Lower lobe of right lung (tissue), 2 donors: ENCODE measurements at places on chromosomes 6 and 20.
A peak's percentile ranks its signal among the peaks of the same experiment; 100 is the strongest.

DNA sequence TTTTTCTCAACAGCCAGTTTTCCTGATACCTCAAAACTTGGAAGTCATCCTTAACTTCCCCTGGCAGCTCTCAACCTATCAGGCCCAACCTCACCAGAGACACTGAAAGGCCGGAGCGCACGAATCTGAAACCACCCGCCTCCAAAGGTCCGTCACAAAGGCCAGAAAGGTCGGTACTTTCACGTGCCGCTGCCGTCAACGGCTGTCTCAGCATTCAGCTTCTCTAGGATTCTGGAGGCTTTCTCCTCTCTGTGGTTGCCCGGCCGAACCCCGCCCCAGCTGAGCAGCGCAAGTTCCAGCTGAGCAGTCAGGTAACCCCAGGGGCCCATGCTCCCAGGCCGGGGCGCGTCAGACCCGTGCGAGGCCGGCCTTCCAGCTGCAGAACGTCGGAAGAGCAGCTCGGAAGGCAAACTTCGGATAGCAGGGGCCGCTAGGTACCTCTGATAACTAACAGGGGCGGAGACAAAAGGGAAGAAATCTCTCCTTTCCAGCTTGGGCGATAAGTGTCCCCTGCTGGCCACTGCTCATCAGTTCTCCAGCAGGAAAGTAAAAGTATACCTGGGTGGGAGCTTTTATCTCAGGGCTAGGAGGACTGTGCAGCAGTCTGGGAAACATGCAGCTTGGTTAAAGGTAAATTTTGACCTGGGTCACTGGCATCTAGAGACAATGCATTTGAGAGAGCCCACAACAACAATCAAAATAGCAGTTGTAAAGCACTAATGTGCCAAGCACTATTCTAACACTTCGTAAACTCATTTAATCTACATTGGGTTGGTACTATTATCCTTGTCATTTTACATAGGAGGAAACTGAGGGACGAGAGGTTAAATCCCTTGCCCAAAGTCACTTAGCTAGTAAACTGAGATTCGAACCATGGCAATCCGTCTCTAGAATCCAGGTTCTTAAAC lies 16.1 kb downstream of the ZSCAN12 start:
- DNase-seq = peak; percentile 92

- DNase-seq = no peak
Measured at GRCh38 chr6:116550796-116551195, 2.8 kb upstream of the CALHM4 start.

- no peak for DNase-seq
Measured at GRCh38 chr6:103797738-103798137, 1062.0 kb downstream of the HACE1 start.

GRCh38 chr6:6916598-6916997 lies 191.2 kb upstream of the RREB1 start:
- DNase-seq = no peak

GRCh38 chr6:18436341-18436740 lies 49.2 kb downstream of the RNF144B start:
- DNase-seq = no peak

- DNase-seq = peak; percentile 19
Measured at GRCh38 chr6:41653691-41654090, 15.4 kb downstream of the MDFI start.

- DNase-seq = no peak
Measured at GRCh38 chr6:133099573-133099972, 141.6 kb upstream of the EYA4 start.

DNA sequence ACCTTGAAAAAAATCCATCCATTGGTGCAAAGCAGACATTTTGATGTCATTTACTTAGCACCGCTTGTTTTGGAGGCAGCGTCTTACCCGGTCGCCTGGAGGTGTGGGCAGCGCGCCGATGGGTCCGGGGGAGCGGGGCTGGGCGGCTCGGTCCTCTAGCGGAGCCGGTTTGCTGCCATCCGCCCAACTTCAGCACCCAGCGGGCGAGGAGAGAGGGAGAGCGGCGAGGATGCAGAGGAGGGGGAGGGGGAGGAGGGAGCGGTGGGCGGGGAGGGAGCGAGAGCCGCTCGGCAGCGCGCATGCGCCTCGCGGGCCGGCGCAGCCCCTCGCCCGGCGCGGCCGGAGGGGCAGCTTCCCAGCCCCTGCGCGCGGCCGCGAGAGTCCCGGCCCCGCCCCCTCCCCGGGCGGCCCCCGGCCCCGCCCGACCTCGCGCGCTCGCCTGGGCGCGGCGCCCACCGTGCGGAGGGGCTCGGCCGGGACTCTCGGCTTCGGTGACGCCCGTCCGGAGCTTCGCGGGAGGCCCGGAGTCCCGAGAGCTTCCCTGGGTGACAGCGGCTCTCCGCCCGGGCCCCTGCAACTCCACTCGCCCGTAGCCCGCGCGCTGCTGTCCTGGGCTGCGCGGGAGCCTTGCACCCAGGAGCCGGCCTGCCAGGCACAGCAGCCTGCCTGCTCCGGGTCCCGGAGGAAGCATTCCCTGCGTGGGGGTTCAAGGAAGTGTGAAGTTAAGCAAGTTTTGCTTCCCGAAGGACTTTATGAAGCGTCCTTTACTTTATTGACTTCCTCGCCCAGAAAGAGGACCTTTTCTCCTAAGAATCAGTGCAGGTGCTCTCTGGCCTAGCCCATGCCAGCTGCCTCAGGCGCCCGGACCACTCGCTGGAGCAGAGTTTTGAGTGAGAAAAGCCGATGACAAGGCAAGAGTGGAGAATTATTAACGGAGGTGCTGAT lies at the start of gene RGS17:
Gene RGS17 (minus strand): TSS at position 246 of the 945 bp plus-strand sequence. CDS start 87,264 bp downstream, outside the sequence.
- peak; percentile 59 for DNase-seq

DNA sequence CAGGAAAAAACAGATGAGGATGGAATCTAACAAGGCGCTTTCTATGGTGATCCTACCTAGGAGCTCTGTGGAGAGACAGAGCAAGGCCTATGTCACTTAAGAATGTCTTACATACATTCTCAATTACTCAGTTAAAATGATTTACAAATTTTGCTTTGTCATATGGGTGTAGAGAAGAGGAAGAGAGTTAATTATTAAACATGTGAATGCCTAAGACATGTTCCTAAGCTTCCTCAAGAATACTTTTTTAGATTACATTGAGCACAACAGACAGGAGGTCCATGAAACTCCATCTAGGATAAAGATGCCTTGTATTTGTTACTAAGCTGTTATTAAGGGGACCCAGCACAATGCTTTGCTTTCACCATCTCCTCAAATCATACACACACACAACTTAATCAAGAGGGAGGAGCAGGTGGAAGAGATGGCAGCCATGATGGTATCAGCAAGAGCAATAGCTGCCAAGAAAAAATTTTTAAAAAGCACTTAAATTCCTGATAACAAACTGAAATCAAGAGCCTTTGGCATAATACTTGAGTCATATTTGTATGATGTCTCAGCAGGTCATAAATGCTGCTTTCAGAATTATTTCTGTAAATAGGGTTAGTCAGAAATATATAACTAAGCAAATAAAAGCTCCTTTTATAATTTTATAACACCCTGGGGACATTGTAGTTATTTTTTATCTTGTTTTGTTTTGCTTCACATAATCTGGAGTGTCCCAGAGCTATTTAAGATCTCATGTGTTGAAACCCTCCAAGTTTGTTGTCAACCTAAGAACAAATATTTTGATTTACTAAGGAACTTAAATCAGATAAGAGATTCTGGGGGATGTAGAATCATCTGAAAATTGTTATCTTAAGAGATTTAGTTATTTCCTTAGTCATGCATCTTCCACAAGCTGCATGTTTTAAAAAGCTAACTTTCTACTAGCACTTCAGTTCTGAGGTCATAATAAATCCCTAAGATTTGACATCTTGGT lies 70.0 kb upstream of the CD2AP start:
- no peak for DNase-seq

- no peak for DNase-seq
Measured at GRCh38 chr20:48852609-48853008, 24.8 kb upstream of the PREX1 start.

DNA sequence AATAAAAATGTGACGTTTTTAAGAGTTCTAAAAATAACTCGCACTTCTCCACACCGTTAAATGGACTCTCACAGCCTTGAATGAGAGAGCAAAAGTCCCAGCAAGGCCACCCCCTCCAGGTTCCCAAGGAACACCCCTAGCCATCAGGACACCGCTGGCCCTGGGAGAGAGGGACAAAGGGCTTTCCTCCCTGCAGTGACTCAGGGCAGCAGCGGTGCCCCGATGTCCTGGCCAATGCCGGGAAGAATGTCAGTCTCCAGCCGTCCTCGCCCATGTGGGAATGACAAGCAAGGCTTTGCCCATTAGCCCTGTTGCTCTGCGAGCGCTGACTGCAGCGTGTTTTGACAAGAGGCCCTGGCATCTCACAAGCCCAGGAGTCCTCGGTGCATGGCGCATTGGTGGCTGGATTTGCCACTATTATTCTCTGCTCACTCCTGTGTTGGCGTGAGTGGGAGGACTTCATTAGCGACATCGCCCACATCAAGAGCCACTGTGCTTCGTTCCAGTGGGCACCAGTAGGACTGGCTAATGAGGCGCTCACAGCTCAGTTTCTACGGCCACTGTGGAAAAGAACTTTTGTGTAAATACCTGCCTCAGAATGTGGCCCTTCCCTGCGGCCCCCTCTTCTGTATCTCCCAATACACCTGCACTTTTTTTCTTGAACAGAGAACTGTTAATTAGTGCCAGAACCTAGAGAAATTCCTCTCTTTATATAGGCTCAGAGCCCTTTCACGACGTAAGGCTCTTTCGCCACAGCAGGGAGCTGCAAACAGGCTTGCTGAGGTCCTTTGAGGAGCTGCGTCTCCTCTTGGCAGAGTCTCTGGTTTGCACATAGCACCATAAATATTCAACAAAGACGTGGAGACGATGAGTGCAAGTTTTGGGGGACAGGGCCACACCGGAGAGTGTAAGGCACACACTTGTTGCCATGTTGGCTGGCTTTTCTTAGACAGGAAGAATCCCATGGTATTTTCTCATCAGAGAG lies 336.6 kb downstream of the TAF4 start:
- peak; percentile 39 for DNase-seq

DNA sequence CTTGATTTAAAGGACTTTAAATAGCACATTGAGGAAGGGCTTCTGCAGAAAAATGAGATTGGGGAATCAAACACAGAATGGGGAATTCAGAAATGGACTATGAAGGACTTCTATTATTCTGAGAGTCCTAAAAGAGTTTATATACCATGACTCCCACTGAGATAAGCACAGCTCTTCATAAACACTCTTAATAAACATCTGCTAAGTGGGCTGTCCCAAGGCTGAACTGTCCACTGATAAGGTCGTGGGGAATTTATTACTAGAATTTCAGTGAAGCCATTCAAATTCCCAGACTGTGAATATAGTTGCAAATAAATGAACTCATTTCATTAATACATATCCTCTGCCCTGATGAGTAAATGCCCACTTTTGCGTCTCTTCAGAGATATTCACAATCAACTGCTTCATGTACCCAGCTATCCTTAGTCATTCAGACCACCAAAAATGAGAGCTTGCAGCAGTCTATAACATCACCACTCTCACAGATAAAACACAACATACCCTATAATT lies 468.2 kb upstream of the RUNX2 start:
- no peak for DNase-seq

DNA sequence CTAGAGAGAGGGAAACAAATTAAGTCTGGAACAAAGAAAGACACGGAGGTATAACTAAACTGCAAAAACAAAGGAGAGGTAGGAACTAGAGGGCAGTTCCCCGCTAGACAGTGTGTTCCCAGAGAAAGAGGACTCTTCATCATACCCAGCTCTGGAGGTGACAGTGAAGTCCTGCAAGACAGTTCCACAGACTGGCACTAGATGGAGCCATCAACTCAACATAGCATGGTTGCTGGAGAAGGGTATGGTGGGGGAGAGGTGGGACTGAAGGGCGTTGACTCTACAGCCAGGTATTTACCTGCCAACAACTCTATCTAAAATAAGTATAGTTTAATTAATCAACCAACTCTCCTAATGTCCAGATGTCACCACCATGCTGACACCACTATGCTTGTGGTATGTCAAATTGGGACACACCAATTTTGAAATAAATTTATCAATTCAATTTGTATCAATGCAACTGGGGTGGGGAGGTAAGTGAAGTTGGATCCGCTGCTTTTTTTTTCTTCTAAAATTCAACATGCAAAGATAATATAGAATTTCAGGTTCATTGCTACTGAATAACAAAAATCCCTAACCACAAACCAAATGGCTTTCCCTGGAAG lies 9.7 kb downstream of the BACH2 start:
- DNase-seq = no peak

- DNase-seq = no peak
Measured at GRCh38 chr20:49207076-49207475, 12.1 kb upstream of the DDX27 start.

DNA sequence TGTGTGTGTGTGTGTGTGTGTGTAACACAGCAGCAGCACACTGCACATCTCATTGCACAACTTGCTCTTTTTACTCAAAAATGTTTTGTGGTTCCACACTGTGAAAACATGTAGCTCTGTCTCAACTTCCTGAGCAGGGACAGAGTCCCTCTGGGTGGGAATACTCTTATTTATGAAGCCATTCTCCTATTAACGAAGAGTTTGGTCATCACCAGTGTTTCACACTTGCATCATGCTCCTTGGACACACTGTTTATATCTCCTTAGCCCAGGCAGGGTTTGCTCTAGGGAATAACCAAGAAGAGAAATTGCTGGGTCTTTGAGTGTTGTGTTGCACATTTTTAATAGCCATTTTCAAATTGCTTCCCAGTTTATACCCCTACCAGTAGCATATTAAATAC lies 53.6 kb downstream of the ZNF831 start:
- no peak for DNase-seq

GRCh38 chr6:135938576-135939207 lies 87.2 kb downstream of the PDE7B start:
- no peak for DNase-seq

DNA sequence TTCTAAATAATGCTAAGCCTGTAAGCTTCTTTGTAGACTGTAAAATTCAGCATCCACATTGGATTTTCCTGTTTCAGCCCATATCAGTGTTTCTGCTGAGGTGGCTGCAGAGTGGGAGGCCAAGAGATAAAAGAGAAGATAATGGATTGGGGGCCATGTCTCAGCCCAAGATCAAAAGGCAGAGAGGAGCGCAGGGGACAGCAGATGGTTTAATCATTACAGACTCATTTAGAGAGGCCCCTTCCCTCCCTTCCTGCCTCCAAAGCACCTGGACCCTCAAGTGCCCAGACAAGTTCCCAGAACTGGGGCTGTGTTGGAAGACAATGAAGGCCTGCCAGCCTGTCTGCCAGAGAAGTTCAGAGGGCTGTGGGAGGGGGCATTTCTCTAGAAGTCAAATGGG lies 20.4 kb upstream of the CTNNBL1 start:
- DNase-seq = no peak

- no peak for DNase-seq
Measured at GRCh38 chr20:58647796-58648501, 3.1 kb upstream of the STX16 start.

- no peak for DNase-seq
Measured at GRCh38 chr6:72321788-72322187, 300.1 kb upstream of the KCNQ5 start.

GRCh38 chr20:5614506-5614905 lies 135.7 kb upstream of the SHLD1 start:
- no peak for DNase-seq

GRCh38 chr6:11197175-11197536 lies 35.3 kb downstream of the NEDD9 start:
- DNase-seq = no peak

DNA sequence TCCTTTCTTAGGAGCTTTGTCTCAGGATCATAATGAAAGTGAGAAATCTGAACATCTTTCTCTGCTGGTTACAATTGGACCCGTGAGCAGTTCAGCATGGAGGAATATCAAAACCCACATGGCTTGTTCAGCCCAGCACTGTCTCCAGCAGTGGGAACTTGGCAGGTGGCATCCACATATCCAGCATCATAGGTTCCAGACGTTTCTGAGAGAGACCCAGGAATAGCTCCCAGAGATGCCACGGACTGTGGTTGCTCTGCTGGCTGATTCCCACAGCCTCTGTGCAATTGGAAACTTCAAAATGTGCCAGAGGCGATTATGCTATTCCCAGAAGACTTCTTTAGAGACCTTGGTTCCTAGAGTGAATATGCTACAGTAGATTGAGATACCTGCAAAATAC lies 76.4 kb downstream of the PHACTR2 start:
- no peak for DNase-seq
